ENCODE measurements at places on chromosomes 16 and 17. TPM values are rescaled to one million over a fixed set of nuclear protein-coding genes. Genes with fewer than 3 reads are reported as not detected.

- H3K4me1 ChIP-seq, result peaks cover 60% of the 10 kb centered on the region
- no peak overlapping the region for H3K4me3 ChIP-seq
- no peaks in the 10 kb centered on the region for H3K36me3 ChIP-seq
- peak; percentile 38 for DNase-seq
- no peaks in the 10 kb centered on the region for H3K27me3 ChIP-seq
These were observed 42.3 kb upstream of the ZNF750 start for GRCh38 chr17:82881900-82882714.

The TNK1 gene
- total RNA-seq, result 11.0 TPM

DNA sequence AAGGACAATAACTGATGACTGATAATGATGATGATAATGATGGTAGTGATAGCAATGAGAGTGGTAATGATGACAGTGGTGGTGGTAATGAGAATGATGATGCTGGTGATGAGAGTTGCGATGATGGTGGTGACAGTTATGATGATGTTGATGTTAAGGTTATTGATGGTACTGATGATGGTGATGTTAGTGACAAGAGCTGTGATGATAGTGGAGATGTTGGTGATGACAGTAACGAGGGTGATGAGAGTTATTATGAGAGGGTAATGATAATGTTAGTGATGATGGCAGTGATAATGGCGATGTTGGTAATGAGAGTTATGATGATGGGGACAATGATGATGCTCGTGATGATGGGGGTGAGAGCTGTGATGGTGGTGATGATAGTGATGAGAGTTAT, 13.2 kb upstream of the TMEM132E start:
- H3K4me1 ChIP-seq, result no peaks in the 10 kb centered on the region
- no peaks in the 10 kb centered on the region for H3K27me3 ChIP-seq
- H3K4me3 ChIP-seq, result no peak overlapping the region
- H3K27ac ChIP-seq, result no peak overlapping the region
- no peak for DNase-seq

The CDRT15L2 gene
- total RNA-seq, result not detected

The CCL5 gene
- total RNA-seq, result 3.9 TPM

DNA sequence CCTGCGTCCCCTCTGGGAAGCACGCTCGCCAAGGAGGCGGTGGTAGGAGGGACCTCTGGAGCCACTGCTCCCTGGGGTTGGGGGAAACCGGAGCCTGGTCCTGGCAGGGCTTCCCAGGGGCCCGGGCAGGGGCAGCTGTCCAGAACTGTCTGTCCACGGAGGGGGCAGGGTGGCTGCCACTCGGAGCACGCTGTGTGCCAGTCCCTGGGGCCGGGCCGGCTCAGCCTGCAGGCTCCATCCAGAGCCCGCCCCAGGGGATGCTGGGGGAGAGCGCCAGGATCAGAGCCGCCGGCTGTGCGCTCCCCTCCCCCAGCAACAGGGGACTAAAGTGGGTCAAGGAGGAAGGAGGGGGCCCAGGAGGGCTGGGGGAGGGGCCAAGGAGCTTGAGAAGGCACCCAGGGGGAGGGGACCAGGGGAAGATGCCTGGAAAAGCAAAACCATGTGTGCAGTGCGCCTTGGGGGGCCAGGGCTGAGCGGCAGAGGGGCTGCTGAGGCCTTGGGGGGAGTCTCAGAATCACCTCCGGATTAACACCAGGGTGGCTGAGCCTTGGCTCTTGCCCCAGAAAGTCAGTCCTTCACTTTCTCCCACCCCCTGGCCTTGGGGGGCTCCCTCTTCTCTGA, 21.3 kb downstream of the ZNF423 start:
- H3K36me3 ChIP-seq, result no peaks in the 10 kb centered on the region
- H3K4me3 ChIP-seq, result no peak overlapping the region
- peak overlapping the region; percentile 84 for H3K27ac ChIP-seq
- H3K4me1 ChIP-seq, result peaks cover 75% of the 10 kb centered on the region
- peak; percentile 35 for DNase-seq
- no peaks in the 10 kb centered on the region for H3K27me3 ChIP-seq

DNA sequence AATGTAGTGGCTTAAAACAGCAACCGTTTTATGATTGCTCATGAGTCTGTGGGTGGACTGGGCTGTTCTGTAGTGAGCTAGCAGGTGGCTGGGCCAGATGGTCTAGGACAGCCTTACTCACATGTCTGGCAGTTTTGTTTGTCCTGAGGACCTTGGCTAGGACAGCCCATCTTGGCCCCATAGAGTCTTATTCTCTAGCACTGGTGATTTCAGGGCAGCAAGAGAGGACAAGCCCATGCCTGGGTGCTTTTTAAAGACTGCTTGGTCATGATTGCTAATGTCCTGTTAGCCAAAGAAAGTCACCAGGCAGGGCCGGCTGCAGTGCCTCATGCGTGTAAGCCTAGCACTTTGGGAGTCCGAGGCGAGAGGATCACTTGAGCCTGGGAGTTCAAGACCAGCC, 139.8 kb downstream of the KATNIP start:
- no peak overlapping the region for H3K4me3 ChIP-seq
- H3K27me3 ChIP-seq, result no peaks in the 10 kb centered on the region
- H3K27ac ChIP-seq, result peak overlapping the region; percentile 19
- peaks cover 3% of the 10 kb centered on the region for H3K4me1 ChIP-seq

The VASN gene
- total RNA-seq, result 30.4 TPM

The ZACN gene
- 2.2 TPM for total RNA-seq

Data from thyroid gland (tissue), 4 donors.